Endothelial cell of umbilical vein (primary cell): ENCODE measurements at places on chromosomes 13 and 19. TPM values are rescaled to one million over a fixed set of nuclear protein-coding genes. Genes with fewer than 3 reads are reported as not detected.

DNA sequence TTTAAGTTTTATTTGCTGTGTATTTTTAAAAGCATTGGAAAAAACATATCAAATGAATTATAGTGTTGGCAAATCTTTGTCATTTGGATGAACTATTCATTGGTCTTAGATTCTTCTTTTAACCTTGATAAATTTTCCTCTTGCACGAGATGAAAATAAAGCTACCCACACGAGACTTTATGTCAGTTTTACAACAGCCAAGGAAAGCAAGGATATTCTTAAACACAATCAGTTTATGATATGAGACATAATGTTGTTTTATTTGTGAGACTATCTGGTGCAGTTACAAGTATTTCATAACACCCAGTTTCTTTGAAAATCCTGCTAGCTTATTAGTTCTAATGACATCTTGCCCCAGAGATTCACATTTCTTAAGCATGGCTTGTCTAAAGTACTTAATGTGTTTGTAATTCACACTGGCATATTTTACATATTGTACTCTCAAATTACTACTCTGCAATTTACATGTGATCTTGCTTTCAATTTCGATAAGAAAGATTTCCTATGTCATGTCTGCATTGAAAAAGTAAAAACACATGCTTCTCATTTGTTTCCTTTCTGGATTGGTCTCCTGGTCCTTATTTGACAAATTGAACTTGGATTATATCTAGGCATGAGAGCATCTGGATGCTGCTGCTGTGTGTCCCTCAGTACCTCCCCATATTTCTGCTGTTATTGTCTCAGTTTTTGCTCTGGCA is 955.5 kb upstream of the PCDH9 start:
- DNase-seq = peak; percentile 14

DNA sequence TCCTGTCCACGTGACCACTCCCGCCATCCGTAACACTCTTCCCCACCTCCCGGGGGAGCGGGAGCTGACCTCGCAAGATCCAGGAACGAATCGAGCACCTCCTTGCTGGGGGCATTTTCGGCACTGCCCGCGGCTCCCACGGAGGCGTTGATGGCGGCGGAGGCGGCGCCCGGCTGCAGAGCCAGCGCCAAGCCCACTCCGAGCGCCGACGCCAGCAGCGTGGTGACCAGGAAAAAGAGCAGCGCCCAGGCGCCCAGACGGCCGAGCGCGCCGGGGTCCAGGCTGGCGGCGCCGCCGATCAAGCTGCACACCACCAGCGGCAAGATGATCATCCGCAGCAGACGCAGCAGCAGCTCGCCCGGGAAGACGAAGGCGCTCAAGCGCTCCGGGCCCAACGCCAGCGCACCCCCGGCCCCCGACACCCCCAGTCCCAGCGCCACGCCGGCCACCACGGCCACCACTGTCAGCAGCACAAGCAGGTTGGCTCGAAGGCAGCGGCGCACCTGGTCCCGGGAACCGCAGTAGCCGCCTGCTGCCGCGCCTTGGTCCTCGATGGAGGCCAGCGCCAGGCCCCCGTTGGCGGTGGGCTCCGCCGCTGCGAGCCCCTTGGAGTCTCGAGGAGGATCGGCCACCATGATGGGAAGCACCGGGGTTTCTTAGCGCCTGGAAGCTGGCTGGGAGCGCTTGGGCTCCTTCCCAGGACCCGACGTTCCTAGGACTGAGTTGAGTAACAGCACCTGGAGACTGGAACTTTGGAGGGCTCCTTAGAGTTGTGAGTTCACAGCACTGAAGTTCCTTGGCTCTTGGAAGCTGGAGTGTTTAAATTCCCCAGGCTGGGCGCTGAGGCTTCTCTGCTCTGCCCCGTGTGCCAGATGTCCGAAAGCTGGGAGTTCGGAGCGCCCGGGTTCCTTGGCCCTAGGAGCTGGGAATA is 798 bp downstream of the SLC1A5 start:
- peak; percentile 64 for DNase-seq

Gene ZNF547
- 2.7 and 3.2 TPM in 2 replicates for total RNA-seq

DNA sequence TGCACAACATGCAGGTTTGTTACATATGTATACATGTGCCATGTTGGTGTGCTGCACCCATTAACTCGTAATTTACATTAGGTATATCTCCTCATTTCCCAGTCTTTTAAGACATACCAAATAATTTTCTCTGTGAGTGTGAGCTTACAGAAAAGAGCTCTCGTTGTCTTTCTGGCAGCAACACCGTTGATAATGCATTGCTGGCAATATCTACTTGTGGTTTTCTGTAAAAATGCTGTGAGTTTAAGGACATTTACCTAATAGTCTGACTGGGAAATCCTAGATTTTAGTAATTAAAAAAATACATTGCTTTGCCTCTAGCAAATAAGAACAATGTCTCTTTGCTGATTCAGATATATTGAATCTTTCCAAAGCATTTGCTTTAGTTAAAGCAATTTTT is 8.4 kb downstream of the IGFL3 start:
- no peak for DNase-seq

Gene PLA2G4C
- 32.6 and 63.4 TPM in 2 replicates for total RNA-seq

DNA sequence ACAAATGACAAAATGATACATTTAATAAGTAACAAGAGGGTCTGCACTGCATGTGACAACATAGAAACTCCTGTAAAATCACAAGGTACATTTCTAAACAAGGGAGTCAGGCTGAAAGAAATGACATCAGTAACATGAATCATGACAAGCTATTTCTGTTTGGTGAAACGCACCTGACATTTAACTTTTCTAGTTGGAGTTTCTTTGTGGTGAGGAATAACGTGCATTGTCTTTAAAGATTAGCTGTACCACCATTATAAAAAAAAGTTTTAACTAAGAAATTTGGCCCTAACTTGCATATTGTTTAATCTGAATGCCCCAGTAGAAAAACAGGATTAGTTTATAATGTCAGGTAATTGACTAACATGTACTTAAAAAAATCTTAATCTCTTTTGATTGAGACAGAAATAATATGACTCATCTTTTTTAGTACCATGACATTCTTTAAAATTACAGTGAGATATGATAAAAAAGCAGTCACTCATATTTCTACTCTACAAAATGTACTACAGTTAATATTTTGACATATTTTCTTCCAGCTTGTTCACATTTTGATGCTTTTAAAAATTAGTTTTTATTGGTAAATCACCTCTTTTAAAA is 418.2 kb downstream of the KLF12 start:
- no peak for DNase-seq

Gene PTPRS
- 12.5 and 16.1 TPM in 2 replicates for total RNA-seq

Gene GIPR
- not detected in 2 replicates for total RNA-seq

Gene CBY2
- not detected in 2 replicates for total RNA-seq

GRCh38 chr13:101283782-101284181 is 132.5 kb downstream of the NALCN start:
- no peak for DNase-seq

Gene PRTN3
- total RNA-seq = not detected in 2 replicates

DNA sequence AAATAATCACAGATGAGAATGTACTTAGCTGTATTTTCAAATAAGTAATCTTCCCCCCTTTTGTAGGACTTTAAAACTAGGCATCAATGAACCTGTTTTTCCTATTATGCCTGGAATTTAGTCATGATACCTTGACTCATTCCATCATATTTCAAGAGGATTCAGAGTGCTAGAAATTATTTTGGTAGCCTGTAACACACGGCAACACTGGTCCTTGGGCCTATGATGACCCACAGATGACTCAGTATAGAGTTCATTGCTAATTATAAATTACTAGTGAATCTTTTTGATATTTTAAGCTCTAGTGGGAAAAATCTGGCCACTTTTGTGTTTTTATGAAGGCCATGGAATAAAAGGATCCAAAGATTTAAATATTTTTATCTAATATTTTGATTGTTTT is 26.0 kb upstream of the GARRE1 start:
- no peak for DNase-seq

DNA sequence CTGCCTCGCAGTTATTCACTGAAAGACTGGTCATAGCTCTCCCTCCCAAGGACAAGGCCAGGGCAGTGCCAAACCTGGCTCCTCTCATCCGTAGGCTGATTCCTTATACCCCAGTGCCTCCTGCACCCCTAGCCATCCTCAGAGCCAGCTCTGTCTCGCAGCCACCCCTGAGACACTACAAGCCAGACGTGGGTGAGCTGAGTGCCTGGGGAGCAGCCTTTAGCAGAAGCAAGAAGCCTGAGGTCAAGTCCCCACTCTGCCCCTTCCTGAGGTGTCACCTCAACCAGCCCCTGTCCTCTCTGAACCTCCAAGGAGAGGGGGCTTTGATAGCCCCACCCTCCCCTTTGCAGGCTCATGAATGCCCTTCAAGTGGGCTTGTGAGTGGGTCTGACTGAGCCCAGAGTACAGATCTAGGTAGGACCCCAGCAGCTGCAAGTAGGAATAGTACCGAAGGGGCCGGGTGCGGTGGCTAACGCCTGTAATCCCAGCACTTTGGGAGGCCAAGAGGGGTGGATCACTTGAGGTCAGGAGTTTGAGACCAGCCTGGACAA is 14.8 kb upstream of the AKAP8L start:
- no peak for DNase-seq
